ENCODE measurements at places on chromosomes 12 and 14.

GRCh38 chr14:66662374-66662773 is 154.4 kb downstream of the GPHN start:
- DNase-seq, result no peak

GRCh38 chr14:64340560-64341196 is 46.5 kb upstream of the ESR2 start:
- DNase-seq, result no peak

DNA sequence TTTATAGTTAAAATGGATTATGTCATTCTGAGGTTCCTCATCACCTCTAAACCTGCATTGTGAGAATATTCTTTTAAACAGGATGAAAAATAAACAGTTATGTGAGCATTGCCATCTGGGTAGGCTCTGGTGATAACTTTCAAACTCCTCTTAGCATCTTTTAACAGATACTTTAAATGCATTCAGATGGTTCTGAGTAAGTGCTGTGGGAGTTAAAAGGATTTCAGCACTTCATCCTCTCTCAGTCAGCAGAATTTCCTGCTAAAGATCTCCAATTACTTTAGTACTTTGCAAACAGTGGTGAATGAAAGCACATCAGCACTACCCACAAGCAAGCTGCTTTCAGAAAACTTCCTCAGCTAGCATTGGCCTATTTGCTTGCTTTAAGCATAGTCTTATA is 59.3 kb upstream of the TMTC1 start:
- DNase-seq, result no peak

GRCh38 chr12:131098178-131098981 is 144.7 kb downstream of the ADGRD1 start:
- DNase-seq, result no peak

GRCh38 chr14:87108726-87109125 is 884.3 kb downstream of the GALC start:
- no peak for DNase-seq

DNA sequence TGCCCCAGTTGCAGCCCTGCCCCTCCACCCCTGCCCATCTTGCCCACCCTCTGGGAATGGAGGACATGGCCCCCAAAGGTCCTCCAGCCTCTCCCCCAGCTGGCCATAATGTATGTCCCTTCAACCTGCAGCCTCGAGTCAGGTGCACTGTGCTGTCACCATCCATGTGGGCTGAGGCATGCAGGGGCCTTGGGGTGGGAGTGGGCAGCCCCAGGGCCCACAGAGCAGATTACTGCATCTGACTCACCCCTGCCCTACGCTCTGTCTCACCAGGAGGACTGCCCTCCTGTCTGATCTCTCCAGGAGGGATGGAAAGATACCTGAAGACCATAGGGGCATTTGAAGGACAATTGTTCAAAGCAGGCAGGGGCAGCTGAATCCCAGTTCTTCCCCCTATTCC is 13.3 kb downstream of the SYNDIG1L start:
- no peak for DNase-seq

GRCh38 chr12:124841558-124841945 is 22.1 kb downstream of the SCARB1 start:
- no peak for DNase-seq
